ENCODE measurements at places on chromosomes 1 and 21.

DNA sequence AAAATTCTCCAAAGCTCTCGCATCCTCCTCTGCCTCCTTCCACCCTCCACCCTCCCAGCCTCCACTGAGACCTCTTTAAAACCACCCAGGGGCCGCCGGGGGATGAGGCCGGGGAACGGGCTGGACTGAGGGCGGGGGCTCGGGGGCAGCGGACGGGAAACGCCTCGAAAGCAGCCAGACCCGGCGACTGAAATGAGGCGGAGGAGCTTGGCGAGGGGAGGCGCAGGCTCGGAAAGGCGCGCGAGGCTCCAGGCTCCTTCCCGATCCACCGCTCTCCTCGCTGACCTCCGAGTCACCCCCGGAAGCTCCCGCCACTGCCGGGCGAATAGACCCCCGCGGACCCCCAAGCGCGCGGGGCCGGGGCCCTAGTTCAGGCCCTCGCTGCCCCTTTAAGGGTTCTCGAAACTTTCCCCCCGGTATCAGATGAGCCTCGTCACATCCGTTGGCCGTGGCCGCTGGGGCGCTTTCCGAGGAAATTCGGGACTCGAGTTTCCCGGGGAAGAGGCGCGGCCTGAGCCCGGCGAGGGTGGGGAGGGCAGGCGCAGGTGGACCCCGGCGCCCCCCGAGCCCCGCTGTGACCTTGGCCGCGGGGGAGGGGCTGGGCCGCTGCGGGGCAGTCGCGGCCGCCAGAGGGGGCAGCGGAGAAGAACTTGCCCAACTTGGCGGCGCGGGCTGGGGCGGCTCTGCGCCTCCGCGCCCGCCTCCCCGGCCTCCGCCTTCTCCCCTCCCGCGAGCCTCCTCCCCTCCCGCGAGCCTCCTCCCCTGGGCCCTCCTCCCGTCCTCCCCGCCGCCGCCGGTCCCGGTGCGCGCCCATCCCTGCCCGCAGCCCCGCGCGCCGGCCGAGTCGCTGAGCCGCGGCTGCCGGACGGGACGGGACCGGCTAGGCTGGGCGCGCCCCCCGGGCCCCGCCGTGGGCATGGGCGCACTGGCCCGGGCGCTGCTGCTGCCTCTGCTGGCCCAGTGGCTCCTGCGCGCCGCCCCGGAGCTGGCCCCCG is at the start of gene BACE2:
BACE2 (plus strand) TSS at position 813 of the 995 bp plus-strand sequence; CDS start at position 917, 104 bp downstream.
- DNase-seq = peak; percentile 51

GRCh38 chr1:152582647-152583046 is 2.3 kb upstream of the LCE3D start:
- DNase-seq = no peak

DNA sequence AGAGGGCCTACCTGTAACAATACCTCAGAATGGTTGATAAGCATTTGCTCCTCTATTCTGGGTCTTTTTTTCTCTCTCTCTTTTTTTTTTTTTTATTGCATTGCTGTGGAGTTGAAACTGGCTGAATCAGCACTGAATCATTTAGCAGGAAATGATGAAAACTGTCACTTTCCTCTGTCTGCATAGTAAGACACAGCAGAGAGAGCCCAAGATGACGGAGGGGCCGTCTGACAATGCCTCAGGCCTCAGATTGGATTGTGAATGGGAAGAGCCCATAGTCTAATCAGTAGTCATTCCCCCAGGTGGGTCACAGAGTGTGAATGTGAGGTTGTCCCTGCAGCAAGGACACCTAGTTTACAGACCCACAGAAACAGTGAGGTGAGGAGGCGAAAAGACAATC is 193.2 kb upstream of the PLXNA2 start:
- peak; percentile 2 for DNase-seq

DNA sequence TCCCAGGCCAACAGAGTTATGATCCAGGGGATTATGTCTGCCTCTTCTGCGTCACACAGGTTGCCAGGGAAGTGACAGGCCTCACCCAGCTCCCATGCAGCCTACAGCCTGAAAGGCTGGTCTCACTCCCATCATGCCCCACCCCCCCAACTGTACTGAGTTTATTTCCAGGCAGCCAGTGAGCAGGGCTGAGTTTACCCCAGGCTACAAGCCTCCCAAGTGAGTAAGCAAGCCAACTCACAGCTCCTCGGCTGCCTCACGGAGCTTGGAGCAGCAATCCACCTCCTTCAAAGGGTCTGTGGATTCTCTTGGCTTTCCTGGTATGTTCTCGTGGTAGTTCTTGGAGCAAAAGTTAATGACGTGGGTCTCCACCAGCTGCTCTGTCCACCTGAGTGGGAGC is 1147.6 kb upstream of the ADGRL4 start:
- no peak for DNase-seq

Measured in activated T-cell treated with anti-CD3 and anti-CD28 coated beads for 48 hours (primary cell).